Activated CD4-positive, alpha-beta memory T cell treated with anti-CD3 and anti-CD28 coated beads for 36 hours (primary cell): ENCODE measurements at places on chromosomes 7 and 10. TPM values are rescaled to one million over a fixed set of nuclear protein-coding genes. Genes with fewer than 3 reads are reported as not detected.

PCGF5 gene
- total RNA-seq: 42.9 TPM

CLRN3 gene
- not detected for total RNA-seq

MBL2 gene
- total RNA-seq: not detected

GIMAP7 gene
- total RNA-seq: 44.1 TPM

NPTX2 gene
- total RNA-seq: not detected

ZNF32 gene
- 12.2 TPM for total RNA-seq

HGF gene
- total RNA-seq: not detected

SUN3 gene
- total RNA-seq: not detected

CCSER2 gene
- total RNA-seq: 73.5 TPM

PON3 gene
- total RNA-seq: not detected
